ENCODE measurements at places on chromosomes 5 and 9.

DNA sequence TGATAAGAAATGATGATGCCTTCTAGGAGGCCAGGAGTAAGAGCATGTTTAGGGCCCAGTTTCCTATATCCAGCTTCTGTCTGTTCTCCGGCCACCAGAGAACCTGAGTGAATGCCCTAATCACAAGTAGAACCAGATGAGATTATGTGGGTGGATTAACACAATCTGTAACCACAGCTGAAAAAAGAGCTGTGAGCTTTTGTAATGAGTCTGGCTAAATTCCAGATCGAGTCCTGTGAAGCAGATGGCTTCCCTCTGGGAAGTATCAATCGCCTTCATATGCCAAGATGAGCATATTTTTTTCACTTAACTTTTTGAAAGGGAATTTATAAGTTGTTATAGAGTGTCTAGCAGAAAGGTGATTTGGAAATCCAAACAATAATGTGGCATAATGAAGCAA lies 99.8 kb downstream of the NNT start:
- DNase-seq: peak; percentile 15

DNA sequence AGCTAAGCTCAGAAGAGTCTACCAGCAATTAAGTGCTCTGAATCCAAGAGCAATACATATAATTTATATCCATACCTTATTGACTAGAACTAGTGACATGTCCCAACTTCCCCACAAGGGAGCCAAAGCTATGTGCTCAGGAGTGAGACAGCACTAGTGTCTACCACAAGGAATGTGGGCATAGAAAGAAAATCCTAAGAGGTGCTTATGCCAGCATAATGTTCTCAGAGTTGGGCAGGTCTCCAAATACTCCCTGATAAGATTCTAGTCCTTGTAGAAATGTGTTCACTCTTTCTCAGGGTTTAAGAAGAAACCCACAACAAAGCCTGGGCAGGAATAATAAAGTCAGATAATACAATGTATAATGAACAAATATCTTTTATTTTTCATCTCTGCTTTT lies 275.1 kb downstream of the BRINP1 start:
- no peak for DNase-seq

DNA sequence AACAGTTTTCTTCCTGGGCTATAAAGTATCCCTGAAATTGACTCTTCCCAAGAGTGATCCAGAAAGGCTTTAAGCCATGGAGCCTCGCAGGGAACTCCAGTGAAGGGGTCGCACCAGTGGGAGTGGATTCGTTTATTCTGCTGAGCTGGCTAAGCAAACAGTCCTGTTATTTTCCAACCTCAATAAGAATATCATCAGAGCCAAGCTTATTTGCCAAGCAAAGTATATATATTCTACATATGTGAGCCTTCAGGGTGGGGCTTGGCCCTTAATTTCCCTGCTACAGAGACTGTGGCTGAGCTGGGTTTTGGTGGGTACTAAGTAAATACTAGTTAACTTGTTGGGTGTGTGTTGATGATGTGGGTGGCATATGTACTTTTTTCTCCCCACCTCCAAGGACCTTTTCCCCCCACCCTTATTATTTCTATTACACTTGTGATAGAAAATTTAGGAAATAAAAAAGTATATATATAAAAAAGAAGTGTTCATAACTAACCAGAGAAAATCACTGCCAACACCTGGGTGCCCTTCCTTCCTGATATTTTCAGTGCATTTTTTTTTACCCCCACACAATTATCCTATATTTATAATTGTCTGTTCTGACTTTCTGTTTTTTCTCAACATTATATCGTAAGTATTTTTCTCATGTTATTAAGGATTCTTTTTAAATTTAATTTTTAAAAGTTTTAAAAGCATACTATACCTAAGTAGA lies 5.3 kb downstream of the GSN start:
- no peak for DNase-seq

DNA sequence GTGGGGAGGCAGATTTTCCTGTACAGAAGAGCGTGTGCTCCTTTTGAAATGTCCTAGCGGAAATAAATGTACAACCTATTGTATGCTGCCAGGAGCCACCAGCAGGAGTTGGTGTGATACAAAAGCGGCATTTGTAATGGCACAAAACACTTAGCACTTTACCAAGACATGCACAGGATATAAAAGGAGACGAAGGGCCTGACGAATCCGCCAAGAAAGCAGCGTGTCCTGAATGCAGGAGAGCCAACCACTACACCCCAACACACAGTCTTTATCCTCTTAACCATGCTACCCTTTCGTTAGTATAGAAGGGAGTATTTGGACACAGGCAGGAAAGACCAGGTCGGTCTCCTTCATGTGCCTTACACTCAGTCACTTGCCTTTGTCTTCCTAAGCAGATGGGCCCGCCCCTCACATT lies 218.1 kb downstream of the TRIM32 start:
- DNase-seq: no peak

DNA sequence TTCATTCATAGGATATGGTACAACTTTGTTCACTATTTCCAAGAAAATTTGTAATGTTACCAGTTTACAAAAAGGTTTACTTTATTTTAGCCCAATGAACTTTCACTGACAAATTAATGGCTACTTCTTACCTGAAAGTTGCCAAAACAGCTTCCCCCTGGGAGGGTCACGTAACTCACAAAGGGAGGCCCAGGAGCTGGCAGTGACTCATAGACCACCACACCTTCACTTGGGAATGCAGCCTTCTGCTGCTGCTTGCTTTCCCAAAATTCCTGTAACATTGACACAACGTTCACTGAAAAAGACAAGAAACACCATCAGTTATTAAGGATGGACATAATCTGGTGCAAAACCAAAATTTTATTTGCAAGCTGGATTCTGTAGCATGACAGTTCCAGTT lies 18.1 kb downstream of the LIX1 start:
- no peak for DNase-seq

GRCh38 chr5:51018423-51018822 lies 352.0 kb downstream of the PARP8 start:
- no peak for DNase-seq

DNA sequence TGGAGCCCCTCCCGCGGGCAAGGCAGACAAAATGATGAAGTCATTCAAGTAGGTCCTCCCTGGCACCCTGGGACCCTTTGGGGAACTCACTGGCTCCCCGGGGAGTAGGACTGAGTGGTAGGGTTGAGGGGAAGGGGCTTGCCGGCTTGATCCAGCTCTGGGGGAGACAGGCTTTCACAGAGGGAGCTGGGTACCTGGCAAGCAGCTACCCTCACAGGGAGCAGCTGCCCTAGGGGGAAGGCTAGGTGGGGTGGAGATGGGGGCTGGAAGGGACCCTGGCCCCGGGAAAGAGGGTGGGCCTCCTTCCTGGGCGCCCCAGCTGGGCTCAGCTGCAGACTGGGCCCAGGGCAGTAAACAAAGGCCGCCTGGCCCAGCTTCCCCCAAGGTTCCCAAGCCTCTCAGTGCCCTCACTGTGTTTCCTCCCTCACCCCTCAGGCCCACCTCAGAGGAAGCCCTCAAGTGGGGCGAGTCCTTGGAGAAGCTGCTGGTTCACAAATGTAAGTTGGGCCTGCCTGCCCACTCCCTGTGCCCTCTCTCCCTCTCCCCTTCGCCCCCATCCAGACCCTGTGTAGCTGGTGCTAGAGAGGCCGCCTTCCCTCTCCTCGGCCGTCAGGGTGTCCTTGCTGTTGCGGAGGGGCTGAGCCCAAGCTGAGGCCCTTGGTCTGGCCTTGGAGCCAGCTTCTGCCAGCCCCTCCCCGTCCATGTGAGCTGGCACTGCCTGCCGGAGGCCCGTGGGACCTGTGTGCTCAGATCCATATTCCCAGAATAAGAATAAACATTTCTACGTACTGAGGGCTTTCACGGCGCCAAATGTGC lies 131.2 kb downstream of the RGS3 start:
- no peak for DNase-seq

GRCh38 chr5:135462304-135462703 lies 10.2 kb upstream of the TIFAB start:
- no peak for DNase-seq

DNA sequence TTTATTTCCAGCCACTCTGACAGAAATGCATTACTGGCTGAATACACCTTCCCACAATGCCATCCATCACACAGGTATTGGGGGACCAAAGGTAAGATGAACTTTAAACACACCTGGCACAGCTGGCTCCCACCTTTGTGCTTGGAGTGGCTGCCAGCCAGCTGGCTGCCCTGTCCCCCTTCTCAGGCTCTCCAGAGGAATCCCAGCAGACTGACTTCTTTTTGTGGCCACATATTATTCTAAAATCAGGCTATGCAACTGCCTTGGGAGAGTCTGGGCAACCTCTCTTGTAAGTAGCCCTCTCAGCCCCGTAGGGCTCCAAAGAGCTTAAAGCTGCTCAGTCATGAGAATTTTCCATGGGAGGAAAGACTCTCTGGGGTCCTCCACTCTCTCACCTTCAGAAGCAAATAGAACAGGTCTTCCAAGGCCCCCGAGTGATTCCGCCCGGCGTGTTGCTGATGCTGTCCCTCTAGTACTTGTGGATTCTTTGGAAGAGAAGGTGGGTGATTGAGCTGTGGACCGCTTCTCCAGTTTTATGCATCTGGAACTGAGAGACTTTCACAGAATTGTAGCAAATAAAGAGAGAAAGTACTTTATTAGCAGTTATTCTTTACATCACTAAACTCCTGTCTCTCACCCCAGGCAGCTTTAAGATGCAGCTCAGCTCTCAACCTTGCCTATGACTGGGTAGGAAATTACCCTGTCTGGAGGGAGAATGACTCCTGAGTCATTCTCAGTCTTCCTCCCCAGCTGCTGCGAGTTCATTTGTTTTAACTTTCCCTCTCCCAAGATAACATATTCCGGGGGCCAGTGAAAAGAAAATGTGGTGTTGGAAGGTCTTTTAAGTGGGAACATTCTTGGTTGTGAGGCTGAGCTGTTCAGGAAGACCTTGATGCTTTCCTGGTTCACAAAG lies 159.4 kb upstream of the PITX1 start:
- DNase-seq: no peak

DNA sequence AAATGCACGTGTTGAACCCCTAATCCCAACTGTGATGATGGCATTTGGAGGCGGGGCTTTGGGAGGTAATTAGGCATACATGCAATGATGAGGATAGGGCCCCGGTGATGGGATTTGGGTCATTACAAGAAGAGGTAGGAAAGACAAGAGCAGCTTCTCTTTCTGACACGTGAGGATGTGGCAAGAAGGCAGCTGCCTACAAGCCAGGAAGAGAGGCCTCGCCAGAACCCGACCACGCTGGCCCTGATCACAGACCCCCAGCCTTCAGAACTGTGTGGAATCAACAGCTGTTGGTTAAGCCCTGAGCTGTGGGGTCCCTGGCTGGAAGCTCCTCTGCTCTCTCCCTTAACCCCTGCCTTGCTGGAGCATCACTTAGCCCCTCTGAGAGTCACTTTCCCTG lies 57.5 kb downstream of the COL23A1 start:
- DNase-seq: no peak
